ENCODE measurements at places on chromosomes 7 and 10.

GRCh38 chr7:55570218-55570873 is 2.0 kb downstream of the VOPP1 start:
- DNase-seq, result no peak

- DNase-seq, result no peak
Observed at GRCh38 chr10:82934947-82935346, 1060.0 kb downstream of the NRG3 start.

GRCh38 chr7:85322252-85322651 is 135.4 kb upstream of the SEMA3D start:
- DNase-seq, result no peak

GRCh38 chr7:67105377-67105776 is 108.7 kb downstream of the TYW1 start:
- no peak for DNase-seq
